ENCODE measurements at places on chromosomes 4 and X.

- no peak for DNase-seq
Observed at GRCh38 chr4:123777373-123777772, 380.8 kb downstream of the SPRY1 start.

DNA sequence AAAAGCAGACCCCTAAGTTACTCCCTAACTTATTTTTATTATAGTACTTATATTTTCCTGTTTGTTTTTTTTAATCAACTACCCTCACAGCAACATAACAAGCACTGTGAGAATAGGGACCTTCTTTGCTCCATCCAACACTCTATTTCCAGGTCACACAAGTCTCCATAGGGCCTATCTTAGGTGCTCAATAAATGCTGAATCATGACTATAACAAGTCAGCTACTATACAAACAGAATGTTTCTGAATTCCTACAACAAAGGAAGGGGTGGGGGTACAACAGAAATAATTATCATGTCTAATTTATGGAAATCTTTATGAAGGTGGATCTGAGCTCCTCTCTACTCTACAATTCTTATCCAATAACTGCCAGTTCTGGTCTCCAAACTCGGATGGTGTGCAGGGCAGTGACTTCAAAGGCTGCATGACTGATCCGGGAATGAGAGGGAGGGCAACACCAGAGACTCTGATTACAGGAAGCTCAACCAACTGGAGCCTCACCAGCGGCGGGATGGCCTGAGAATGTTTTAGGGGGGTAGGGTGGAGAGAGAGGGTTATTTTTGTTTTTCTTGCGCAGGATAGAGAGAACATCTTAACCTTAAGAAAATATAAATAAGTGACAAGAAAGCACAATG, 71.1 kb downstream of the HADH start:
- DNase-seq = no peak

DNA sequence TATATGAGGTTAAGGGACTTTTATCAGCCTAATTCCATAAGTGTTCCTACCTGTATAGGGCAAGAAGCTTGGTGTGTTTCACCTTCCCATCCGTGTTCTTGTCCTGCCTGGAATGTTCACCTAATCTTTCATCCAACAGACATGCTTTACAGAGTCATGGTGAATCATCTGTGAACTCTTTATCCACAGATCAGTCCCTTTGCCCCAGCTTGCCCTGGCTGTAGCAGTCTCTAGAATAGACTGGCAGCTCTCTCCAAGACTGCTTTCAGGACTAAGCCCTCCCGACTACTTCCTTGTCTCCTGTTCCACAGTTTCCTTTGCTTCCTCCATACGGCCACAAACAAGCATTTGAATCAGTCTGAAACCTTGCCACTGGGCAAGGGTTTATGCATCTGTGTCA, 177.9 kb upstream of the IL15 start:
- DNase-seq = peak; percentile 8

DNA sequence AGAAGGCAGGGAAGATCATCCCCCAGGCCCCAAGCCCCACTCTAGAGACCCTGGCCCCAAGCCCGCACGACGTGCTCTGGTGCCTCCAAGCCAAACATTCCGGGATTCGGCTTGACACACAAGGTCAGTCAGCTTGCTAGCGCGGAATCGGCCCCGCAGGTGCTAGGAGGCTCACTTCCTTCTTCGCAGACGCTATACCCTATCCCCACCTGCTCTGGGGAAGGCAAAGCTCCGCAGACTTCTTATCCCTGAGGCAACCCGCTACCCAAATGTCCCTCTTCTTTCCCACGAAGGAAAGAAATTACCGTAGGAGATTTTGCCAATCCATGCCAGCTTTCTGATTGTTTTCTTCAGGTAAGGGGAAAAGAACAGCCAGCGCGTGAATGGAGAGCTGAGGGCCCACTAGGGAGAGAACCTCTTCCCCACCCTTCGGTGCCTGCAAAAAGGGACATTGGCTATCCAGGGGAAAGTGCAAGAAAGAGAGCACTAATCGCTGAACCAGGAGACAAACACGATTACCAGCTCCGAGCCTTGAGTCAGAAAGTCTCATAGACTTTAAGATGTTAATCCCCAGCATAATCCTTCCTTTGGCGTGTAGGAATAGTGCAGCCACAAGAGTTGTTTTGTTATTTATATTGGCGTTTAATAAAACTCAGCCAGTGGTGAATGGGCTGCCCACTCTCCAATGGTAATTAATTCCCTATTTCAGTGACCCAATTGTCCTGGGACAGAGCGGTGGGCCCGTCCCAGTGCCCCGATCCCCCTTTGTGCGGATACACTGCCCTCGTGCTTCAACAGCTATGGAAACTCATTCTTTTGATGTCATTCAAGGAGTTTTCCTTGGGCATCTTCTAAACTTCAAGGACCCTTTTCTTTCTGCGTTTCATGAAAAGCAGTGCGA, 5.4 kb upstream of the NEUROG2 start:
- DNase-seq = no peak

DNA sequence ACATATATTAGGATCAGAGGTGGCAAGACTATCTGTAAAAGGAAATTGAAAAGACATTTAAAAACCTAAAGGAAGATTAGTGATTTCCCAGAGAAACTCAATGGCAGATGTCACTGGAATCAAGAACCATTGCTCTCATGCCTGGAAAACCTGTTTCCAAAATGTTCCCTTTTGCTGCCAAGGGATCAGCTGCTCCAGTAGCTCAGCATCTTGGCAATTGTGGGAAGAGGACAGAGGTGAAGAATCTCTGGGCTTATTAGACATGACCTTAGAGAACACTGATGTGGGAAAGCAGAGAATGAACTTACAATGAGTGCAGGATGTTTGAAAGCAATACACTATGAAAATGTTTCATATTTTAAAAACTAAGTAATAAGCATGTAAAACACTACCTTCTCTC, 98.3 kb downstream of the SHROOM3 start:
- DNase-seq = no peak

GRCh38 chr4:95000076-95000648, 242.4 kb downstream of the BMPR1B start:
- DNase-seq = no peak

GRCh38 chrX:63754136-63754859, 30.7 kb downstream of the ARHGEF9 start:
- no peak for DNase-seq
